Kidney glomerular epithelial cell (primary cell): ENCODE measurements at places on chromosomes 6 and 20.
A peak's percentile ranks its signal among the peaks of the same experiment; 100 is the strongest.

GRCh38 chr6:2740581-2740980 lies 10.1 kb downstream of the MYLK4 start:
- DNase-seq = no peak

GRCh38 chr6:53982366-53983050 lies 128.7 kb upstream of the MLIP start:
- peak; percentile 28 for DNase-seq

- no peak for DNase-seq
Measured at GRCh38 chr20:845941-846893, 12.7 kb downstream of the FAM110A start.

GRCh38 chr20:54692168-54692887 lies 216.9 kb downstream of the DOK5 start:
- DNase-seq = no peak

GRCh38 chr6:26187292-26187691 lies 100.1 kb downstream of the HFE start:
- DNase-seq = no peak

GRCh38 chr6:82097676-82098075 lies 149.9 kb downstream of the IBTK start:
- DNase-seq = no peak

GRCh38 chr6:13769655-13770053 lies 44.7 kb downstream of the MCUR1 start:
- DNase-seq = no peak
